ENCODE measurements at places on chromosomes 6 and 20.

- no peak for DNase-seq
Measured at GRCh38 chr6:130296854-130297253, 69.0 kb upstream of the TMEM200A start.

- DNase-seq, result no peak
Measured at GRCh38 chr6:21559238-21559637, 34.3 kb upstream of the SOX4 start.

DNA sequence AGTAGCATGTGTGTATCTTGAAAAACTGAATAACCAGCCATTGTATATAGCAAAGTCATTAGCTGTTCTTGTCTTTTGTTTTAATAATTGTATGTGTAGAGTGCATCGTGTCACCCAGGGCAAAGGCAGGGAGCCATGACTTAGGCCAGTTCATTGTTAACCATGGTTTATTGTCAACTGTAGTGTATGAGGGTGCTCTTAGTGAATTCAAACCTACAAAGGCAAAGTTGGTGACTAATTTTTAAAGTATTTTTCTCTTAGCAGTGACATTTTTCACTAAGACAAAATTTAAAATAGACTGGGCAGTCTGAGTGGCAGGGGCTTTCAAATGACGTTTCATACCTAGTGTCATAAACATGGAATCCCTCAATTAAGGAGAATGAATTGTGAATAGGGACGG, 79.0 kb downstream of the TULP4 start:
- DNase-seq, result no peak

DNA sequence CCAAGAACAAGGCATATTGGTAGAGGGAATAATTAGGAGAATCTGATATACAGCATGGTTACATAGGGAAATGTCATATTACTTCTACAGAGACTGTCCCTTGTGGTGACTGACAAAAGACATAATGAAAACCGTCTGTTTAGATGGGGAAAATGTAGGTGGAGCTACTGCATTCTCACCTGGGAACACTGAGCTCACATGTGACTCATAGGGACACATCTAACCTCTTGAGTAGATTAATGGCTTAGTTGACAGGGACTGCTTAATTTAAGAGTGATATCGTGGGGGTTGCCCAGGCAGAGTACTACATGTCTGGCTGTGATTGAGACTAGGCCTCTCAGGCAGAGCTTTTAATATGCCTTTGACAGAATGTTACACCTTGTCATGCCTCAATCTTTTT, 235.3 kb upstream of the ZFP64 start:
- DNase-seq, result no peak

- no peak for DNase-seq
Measured at GRCh38 chr6:63537201-63537958, 34.9 kb upstream of the LOC128125822 start.

- no peak for DNase-seq
Measured at GRCh38 chr6:41334482-41335040, 847 bp upstream of the NCR2 start.

GRCh38 chr6:163466839-163467390, 52.4 kb downstream of the QKI start:
- DNase-seq, result no peak

GRCh38 chr6:117547688-117548621, 54.4 kb downstream of the GOPC start:
- no peak for DNase-seq

- DNase-seq, result no peak
Measured at GRCh38 chr6:27791182-27791943, 120.8 kb downstream of the OR2B2 start.

DNA sequence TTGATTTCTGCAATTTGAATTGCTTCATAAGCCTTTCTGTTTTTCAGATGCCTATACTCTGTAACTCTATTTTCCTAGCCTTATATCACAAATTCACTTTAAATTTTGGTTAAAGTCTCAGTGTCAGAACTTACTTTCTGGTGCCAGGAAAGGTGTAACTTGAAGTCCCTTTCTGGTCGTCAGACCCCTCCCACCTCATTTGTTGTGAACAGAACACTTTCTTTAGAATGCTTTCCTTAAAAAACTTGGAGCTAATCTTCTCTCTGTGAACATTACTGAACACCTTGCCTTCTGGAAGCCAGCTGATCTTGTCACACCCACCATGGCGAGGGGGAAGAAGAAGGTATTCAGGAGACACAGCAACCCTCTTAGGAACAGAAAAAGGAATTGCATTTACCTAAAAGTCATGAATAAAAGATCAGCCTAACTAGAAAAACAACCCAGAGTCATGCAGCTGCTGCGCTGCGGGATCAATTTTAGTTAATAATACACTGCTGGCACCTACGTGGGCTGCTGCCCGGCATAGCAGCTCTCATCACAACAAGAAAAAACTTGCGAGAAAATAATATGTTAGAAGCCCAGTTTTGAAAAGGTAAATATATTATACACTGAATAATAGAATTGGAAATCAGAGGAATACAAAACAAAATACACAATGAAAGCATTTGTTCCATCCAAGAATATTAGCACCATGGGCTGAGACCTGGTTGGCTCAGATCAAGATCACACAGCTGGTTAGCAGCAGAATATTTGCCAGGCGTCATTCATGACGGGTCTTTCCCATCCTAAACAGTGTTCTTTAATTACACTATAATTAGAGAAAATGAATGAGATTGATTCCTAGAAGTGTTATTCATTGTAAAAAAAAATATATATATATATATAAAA, 5.8 kb upstream of the FAM217A start:
- DNase-seq, result no peak

DNA sequence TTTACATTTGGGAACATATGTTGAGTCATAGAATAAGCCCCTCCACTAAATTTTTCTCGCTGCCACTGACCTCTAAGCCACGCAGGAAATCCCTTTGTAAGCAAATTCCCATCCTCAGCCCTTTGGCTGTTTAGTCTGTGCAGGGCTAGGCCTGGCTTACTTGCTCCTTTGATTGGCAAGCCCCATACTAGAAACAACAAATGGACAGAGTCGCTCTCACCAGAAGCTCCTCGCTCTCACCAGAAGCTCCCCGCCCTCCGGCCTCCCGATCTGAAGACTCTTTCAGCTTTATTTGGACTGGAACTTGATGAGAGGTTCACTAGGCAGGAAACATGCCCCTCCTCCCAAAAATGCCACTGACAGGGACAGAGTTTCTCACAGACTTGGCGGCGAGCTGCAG, 149.2 kb upstream of the EXOC2 start:
- no peak for DNase-seq

DNA sequence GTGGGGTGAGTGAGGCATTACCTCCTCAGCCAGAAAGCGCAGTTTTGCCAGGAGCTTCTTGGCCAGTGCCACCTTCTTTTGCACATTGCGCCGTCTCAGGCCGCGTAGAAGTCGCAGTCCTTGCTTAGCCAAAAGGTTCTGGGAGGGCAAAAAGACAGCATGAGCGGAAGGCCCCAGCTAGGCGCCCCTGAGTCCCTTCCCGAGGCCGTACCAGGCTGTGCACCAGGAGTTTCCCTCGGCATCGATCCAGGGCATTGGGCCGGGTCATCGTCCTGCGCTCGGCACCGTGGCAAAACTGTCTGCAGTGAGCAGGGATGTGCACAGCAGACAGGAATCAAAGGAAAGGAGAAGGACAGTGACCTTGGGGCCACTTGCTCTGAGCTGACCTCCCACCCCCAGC, 20.2 kb upstream of the SPAG4 start:
- DNase-seq, result no peak

- DNase-seq, result no peak
Measured at GRCh38 chr6:3727036-3727435, 24.5 kb downstream of the PXDC1 start.

DNA sequence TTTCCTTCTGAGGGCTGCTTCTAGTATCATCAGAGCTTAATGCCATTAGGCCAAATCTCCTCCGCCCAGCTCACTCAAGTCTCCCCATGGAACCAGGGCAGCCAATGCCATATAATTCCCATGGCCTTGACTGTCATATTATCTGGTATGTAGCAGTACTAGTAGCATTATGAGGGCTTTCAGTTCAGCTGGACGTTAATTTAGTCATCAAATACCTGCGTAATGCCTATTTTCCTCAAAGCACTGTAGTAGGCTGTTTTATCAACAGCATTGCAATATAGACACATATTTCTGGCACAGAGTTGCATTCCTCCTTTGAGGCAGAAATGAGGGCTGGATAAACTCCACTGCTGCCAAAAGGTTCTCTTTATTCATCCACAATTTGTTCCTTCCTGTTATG, 1.7 kb downstream of the KCTD20 start:
- no peak for DNase-seq

DNA sequence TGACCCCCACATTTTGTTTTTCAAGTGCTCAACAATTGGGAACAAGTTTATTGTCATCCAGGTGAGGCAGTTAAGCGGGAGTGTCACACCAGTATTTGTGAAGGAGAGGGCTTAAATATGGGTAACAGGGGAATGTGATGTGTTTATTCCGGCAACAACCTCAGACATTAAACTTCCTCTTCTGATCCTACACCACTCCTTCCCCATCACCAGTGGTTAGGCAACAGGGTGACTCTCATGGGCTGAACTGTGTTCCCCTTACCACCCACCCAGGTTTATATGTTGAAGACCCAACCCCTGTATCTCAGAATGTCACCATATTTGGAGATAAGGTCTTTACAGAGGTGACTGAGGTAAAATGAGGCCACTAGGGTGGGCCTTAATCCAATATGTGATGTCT, 52.1 kb upstream of the RNF182 start:
- DNase-seq, result no peak

GRCh38 chr20:63456429-63457284, 15.8 kb downstream of the KCNQ2 start:
- no peak for DNase-seq

DNA sequence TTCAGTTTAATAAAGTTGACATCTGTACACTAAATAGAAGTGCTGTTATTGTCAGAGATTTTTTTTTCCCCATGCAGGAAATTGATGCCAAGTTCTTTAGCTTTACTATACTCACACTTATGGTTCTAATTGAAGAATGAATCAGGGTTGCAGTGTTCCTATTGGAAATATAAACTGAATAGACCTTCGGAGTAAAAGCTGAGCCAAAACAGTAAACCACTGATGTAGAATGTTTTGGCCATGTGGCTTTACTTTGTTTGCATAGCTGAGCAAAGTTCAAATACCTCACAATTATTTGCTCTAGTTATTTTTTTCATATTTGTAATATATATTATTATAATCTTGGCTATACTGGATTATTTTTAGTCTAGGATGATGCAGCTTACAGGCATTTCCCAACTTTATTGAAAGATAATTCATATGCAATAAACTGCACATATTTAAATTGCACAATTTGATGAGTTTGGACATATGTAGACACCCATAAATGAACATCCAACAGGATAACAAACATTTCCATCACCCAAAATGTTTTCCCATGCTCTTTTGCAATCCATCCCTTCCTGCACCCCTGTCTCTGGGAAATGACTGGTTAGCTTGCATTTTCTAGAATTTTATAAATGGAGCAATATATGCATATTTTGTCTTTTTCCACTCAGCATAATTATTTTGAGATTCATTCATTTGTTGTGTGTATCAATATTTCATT, 105.8 kb upstream of the NOX3 start:
- DNase-seq, result no peak

- no peak for DNase-seq
Measured at GRCh38 chr6:28125401-28125800, 992 bp downstream of the ZSCAN16 start.

GRCh38 chr6:144064402-144065212, 30.8 kb downstream of the SF3B5 start:
- DNase-seq, result peak; percentile 28

DNA sequence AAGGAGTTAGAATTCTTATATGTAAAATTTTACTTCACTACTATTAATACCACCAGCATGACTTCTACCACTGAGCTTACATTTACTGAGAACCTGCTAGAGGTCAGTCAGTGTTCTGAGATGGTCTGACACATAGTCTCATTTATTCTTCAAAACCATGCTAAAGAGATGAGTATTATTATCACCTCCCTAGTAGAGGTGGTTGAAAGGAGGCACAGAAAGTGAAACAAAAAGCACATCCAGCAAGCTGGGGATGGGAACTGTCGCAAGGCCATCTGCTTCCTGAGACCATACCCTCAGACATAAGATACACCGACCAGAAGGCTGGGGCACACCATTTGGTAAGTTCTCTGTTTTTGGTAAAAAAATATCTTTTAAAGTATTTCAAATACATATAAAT, 137.7 kb downstream of the INSM1 start:
- DNase-seq, result no peak

DNA sequence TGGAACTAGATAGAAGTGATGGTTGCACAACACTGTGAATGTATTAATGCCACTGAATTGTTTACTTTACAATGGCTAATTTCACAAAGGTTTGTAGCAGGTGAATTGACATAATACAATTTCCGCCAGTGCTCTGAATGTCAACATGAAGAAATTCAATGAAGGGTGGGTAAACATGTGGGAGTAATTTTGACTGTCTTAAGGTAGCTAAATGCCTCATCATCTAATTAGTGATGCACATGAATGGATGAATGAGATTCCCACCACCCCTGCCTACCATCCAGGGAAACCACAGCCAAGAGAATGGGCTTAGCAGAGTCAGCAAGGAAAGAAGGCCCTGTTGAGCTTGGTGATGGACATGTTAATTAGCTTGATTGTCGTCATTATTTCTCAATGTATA, 275.3 kb downstream of the ALDH8A1 start:
- no peak for DNase-seq

DNA sequence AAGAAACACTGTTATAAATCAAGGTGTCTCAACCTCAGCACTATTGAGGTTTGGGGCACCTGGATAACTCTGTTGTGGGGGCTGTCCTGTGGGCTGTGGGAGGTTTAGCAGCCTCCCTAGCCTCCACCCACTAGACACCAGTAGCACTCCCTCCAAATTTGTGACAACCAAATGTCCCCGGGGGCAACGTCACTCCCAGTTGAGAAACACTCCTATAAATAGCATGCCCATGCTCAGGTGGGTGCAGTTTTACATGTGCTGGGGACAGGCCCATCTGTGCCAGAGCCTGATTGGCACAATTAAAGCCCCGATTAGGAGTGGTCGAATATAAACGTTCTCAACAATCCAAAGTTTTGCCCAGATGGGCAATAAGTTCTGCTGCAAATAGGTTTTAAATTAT, 78.9 kb downstream of the FAM50B start:
- DNase-seq, result no peak

- DNase-seq, result no peak
Measured at GRCh38 chr20:58144096-58144495, 84.4 kb downstream of the ANKRD60 start.

GRCh38 chr6:84457276-84457675, 229.8 kb upstream of the CEP162 start:
- DNase-seq, result no peak

GRCh38 chr20:17909869-17910321, 58.7 kb downstream of the SNX5 start:
- DNase-seq, result no peak

DNA sequence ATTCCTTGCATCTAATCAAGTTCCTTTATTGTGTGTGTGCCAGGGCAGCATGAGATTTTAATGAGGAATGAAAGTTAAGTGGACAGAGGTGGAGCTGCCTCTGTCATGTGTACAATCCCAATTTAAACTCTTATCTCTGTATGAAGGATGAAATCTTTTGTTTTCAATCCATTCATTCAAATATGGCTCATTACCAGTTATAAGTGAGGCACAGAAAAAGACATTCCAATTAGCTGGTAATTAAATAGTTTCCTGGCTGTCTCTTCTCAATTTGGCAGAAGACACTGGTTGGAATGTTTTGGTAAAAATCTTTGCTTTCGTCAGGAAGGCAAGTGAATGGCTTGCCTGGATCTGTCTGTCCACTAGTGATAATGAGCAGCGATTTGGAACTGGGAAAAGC, 46.4 kb downstream of the CLVS2 start:
- no peak for DNase-seq

All from stimulated activated CD8-positive, alpha-beta memory T cell treated with anti-CD3 and anti-CD28 coated beads, Interleukin-15, amount 100 ng/mL, for 1 hour (primary cell).